Inflammatory macrophage treated with lipopolysaccharide for 1 hour (primary cell): ENCODE measurements at places on chromosomes 1 and 21.

- no peak for DNase-seq
Observed at GRCh38 chr1:39895731-39896480, 5.8 kb downstream of the MYCL start.

DNA sequence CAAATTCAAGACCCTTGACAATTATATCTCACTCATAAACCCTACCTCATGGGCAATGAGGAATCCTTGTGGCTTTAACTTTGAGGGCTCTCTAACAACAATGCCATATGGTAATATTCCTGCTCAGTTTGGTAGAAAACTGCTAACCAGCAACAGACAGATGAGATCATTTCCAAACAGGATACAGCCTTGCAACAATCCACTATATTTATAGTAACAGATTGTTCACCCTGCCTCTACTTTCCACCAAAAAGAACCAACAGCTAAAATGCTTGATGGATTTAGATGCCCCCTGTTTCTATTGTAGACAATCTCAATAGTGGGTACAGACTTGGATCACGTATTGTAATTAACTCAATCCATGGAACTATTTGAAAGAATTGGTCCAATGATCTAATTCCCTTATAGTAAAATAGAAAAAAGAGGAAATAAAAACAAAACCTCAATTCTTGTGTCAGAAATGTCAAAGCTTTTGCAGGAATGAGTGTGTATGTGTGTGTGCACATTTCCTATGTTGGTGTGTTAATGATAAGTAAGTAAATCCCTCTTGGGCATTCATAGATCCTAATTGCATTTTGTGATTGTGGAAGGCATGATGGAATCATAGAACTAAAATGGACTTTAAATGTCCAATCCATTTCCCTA, 100.0 kb upstream of the EDEM3 start:
- DNase-seq = peak; percentile 57

DNA sequence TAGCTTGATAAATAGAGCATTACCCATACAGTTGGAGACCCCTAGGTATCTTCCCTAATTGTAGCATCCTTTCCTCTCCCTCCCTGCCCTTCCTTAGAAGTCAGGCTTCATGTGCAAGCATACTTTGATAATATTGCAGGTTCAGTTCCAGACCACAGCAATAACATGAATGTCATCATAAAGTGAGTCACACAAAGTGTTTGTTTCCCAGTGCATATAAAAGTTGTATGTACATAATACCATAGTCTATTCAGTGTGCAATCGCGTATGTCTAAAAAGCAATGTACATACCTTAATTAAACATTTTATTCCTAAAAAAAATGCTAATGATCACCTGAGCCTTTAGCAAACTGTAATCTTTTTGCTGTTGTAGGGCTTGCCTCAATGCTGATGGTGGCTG, 33.4 kb upstream of the KAZN start:
- no peak for DNase-seq

DNA sequence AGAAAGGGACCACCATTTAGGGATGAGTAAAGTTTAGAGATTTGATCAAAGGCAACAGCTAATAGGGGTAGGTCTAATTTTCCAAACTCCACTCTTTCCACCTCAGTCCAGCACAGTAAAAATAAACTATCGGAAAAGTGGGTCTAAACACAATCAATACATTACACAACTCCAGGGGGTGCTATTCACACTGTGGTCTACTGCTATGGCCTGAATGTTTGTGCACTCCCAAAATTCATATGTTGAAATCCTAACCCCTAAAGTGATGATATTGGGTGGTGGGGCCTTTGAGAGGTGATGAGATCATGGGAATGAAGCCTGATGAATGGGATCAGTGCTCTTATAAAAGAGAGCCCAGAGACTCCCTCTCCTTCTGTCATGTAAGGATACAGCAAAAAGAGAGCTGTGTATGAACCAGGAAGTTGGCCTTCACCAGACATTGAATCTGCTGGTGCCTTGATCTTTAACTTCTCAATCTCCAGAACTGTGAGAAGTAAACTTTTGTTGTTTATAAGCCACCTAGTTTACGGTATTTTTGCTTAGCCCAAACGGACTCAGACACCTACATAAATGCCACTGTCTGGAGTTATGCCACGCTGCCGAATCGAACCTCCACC, 193.9 kb downstream of the OMA1 start:
- no peak for DNase-seq

DNA sequence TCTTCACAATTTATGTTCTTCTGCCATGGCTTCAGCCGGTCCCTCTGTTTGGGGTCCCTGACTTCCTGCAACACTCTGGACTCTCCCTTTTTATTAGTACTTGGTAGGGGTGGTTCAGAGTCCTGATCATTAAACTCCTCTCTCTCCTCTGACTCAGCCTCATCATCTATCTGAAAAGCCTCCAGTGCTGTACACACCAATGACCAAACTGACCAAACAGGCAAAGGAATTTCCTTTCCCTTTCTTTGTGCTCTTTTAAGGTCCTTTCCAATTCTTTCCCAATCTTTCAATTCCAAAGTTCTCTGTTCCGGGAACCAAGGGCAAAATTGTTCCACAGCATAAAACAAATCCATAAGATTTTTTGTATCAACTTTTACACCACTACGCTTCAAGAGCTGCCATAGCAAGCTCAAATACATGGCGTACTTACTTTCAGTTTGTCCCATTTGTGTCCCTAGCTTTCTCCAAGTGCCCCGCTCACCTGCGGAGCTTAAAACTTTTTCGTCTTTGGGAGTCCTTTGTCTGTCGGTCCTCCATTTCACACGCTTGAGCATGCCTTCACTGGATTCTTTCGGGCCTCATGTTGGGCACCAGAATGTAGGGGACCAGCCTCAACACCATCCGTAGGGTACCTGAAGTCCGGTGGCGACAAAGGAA, 9.6 kb downstream of the DAP3 start:
- DNase-seq = no peak

DNA sequence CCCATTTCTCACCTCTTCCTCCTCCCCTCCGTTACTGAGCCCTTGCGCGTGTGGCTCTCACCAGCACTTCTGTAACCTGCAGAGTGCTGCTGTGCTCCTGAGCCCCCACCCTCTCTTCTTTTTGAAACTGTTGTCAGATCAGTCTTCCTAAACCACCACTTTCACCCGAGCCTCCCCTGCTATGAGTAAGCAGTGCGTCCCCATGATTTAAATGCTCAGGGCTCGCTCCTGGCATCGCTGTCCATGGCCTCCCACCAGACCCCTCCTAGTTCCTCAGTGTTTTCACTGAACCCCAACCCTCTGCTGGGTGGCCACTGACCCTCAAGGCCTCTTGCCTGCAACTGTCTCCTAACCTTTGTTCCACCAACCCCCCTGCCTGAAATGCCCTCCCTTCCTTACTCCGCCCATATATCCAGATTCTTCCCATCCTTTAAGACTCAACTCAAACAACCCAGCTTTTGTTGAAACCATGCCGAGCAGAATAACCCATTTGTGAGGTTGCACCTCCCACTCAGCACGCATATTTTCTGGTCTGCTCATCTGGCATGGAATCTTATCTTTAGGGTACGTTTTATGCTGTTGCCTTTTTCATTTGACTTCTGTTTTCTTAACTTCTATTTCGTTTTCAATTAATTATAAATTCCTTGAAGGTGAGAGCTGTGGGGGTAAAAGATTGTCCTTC, 64.5 kb upstream of the FAM3B start:
- DNase-seq = no peak
